ENCODE measurements at places on chromosomes 3 and 15.

GRCh38 chr3:196995646-196996355, 27.2 kb upstream of the PIGZ start:
- no peak for DNase-seq

DNA sequence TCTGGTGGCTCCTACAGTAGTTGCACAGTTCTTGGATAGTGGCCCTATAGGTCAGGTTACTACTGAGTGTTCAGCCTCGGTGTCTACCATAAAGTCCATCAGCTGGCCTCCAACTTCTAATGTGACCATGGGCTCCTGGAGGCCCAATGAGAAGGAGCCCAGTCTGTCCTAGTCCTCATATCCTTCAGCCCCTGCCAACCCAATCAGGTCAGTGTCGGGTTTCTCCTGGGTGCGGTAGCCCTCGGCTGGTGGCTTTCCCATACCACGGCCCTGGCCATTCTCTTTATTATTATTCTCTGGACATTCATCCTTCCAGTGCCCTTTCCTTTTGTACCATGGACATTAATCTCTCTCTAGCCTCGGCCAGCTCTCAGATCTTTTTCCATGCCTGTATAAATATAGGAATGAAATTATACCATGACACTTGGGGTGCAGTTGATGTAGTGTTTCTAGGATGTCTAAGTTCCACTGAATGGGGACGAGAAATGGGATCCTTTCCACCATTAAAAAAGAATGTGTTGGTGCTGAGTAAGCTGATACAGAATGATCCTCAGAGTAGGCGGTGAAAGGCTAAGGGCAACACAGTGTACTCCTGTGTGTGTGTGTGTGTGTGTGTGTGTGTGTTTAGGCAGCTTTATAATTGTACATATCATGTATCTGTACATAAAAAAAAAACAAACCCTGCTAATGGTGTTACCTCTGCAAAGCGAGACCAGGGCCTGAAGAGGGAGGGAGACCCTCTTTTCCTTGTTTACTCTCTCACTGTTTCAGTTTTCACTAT, 19.3 kb upstream of the NOX5 start:
- DNase-seq = no peak

GRCh38 chr3:108025177-108025576, 65.7 kb downstream of the CD47 start:
- no peak for DNase-seq

GRCh38 chr3:177590826-177591225, 393.5 kb upstream of the TBL1XR1 start:
- no peak for DNase-seq

DNA sequence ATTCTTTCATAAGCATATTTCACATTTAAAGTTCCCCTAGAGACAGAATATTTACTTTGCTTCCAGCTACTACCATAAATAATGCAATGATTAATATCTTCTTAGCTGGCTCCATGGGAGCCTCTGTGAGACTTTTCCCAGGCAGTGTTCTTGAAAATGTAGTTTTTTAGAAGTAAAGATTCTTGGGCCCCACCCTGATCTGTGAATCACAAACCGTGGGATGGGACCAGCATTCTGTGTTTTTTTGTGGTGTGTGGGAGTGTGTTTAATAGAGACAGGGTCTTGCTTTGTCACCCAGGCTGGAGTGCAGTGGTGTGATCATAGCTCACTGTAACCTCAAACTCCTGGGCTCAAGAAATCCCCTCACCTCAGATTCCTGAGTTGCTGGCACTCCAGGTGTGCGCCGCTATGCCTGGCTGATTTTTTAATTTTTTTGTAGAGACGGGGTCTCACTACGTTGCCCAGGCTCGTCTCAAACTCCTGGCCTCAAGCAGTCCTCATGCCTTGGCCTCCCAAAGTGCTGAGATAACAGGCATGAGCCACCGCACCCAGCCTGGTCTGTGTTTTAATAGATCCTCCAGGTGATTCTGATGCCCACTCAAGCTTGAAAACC, 83.0 kb downstream of the KLHL25 start:
- DNase-seq = no peak

DNA sequence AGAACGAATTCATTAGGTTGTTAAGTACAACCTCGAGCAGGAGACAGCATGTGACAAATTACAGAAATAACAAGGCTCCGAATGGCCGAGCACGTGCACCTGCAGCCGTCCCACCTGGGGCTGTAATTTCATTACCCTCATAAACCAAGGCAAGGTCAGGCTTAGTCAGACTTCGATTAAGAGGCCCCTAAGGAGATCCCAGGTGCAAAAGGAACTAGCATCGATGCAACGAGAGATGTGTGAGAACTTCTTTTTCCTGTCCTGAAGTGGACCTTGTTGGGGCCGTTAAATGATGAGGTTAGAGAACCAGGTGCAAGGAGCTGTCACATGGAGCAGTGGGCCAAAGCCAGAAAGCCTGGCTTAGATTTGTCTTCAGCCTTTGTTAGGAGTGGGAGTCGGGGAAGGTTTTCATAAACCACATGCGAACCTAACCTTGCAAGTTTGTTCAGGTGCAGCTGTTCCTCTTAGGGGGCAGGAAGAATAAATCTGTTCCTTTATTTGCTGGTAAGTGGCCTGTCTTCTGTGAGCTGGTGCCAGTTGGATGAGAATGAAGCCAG, 559.9 kb upstream of the MCTP2 start:
- no peak for DNase-seq

GRCh38 chr15:57134071-57134605, 215.7 kb downstream of the TCF12 start:
- no peak for DNase-seq

DNA sequence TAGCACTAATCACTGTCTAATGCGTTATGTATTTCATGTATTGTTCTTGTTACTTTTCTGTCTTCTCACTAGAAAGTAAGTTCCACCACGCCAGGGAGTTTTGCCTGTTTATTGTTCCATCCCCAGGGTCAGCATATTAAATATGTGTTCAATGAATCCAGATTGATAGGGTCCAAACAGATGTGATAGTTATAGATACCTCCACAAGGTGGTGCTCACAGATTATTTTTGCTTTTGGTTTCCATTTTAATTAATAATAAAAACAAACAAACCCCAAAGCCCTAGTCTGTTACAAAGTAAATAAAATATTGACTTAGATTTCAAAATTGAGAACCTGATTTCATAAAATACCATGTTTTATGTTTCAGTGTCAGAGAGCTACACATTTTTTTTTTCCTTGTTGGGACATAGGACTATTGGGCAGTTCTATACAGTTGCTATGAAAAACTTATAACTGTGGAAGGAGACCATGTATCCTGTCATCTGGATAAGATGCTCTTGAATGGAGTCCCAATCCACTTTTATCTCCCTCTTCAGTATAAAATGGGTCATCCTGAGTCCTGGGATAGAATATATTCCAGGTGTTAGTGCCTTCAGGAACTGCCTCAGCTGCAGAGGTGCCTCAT, 12.4 kb downstream of the OTOL1 start:
- no peak for DNase-seq

DNA sequence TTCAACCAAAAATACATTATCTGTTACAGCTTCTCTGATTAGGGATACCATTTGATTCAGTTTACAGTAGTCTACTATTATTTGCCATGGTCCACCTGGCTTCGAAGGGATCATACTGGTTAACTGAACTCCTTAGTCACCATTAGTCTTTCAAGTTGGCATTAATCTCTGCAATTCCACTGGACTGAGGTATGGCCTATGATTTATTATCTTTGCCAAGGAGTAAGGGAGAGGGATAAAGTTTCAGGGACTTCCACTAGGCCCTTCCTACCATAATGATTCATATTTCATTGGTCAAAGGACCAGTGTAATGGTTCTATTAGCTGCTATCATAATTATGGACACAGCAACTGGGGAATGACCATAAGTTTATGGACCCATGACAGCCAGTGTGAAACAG, 7.3 kb upstream of the CMSS1 start:
- DNase-seq = no peak

DNA sequence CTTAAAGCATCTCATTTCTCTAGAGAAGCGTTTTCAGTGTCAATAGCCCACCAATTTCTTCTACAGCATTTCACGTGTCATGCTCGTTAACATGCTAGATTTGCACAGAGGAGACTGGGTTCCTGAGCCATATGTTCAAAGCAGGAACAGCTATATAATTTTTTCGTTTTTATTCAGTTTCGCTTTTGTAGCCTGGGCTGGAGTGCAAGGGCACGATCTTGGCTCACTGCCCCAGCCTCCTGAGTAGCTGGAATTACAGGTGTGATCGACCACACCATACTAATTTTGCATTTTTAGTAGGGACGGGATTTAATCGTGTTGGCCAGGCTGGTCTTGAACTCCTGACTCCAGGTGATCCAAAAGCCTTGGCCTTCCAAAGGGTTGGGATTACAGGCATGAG, 6.6 kb upstream of the SLMAP start:
- no peak for DNase-seq

- no peak for DNase-seq
These were observed 42.3 kb downstream of the NKIRAS1 start for GRCh38 chr3:23874359-23875112.

DNA sequence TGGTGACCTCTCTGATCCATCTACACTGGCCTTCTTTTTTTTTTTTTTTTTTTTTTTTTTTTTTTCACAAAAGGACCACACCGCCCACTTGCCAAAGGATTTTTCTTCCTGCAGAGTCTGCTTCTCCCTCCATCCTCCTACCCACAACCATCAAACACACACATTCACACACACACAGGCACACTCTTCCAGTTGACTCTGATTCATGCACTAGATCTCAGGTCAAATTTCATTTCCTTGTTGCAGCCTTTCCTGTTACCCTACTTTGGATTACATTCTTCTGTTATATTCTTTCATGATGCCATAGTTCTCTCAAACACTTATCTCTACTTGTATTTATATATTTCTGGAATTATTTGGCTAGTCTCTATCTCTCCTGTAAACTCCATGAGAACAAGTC, 133.9 kb downstream of the STAC start:
- no peak for DNase-seq

DNA sequence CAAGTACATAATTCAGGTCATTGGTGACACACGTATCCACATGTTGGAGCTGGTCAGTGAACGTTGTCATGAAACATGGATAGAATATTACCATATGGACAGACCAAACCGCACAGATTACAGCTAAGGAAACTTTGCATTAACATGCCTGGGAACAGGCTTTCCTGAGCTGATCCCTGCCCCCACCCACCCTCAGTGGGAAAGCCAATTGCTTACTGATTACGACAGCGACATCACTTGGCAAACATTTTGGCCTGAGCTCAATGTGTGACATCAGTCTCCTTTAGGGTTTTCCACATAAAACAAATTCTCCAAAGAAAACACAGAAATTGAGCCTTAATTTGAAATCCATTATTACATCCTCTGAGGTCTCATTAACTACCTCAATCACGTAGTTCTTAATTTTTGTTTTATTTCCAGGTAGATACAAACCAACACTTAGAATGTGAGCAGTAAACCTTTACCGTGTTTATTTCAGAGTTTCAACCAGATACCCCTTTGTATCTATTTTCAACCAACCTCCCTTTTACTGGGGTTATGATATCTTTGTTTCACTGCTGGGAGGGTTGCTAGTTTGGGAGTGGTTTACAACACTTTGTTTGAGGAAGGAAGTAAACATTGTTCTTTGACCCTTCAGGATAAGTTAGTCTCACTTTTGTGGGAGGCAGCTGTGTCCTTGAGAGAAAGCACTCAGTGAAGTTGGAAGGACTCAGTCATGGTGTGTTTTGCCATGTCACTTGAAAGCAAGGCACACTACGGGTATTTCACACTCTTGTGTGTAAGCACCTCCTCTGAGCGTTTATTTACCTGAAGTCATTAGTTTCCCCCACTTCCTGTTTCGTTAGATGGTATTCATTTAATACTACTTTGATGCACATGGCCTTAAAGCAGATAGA, 103.1 kb downstream of the CMSS1 start:
- DNase-seq = no peak

- no peak for DNase-seq
These were observed 528 bp downstream of the RBPMS2 start for GRCh38 chr15:64774629-64775493.

GRCh38 chr15:66733976-66734375, 31.9 kb downstream of the SMAD6 start:
- DNase-seq = no peak

Measured in activated T-helper 1 cell treated with anti-CD3 and anti-CD28 coated beads, Interleukin-2, amount 50 U/mL, for 16 hours (primary cell).